ENCODE measurements at places on chromosomes 7 and 10.

- H3K27me3 ChIP-seq = no peaks in the 10 kb centered on the region
- no peak overlapping the region for H3K27ac ChIP-seq
- peaks cover 1% of the 10 kb centered on the region for H3K4me1 ChIP-seq
- DNase-seq = no peak
Measured at GRCh38 chr7:26497801-26498596, 206.3 kb downstream of the SNX10 start.

GRCh38 chr10:128210215-128211063, 84.2 kb upstream of the MKI67 start:
- no peaks in the 10 kb centered on the region for H3K4me1 ChIP-seq
- peak overlapping the region; percentile 82 for H3K4me3 ChIP-seq
- H3K27ac ChIP-seq = no peak overlapping the region
- no peaks in the 10 kb centered on the region for H3K36me3 ChIP-seq
- no peaks in the 10 kb centered on the region for H3K27me3 ChIP-seq

GRCh38 chr7:41916450-41916927, 213.6 kb upstream of the INHBA start:
- no peaks in the 10 kb centered on the region for H3K4me1 ChIP-seq
- no peak overlapping the region for H3K27ac ChIP-seq
- H3K27me3 ChIP-seq = no peaks in the 10 kb centered on the region
- H3K4me3 ChIP-seq = no peak overlapping the region

DNA sequence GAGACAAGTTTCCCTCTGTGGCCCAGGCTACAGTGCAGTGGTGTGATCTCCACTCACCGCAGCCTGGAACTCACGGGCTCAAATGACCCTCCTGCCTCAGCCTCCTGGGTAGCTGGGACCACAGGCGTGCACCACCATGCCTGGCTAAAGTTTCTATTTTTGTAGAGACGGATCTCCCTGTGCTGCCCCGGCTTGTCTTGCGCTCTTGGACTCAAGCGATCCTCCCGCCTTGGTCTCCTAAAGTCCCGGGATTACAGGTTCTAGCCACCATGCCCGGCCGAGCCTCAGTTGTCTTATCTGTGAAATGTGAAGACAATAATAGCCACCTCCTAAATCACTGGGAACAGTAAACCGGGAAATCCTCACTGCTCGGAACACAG, 88.1 kb downstream of the FOXL3 start:
- H3K27me3 ChIP-seq = no peaks in the 10 kb centered on the region
- no peak overlapping the region for H3K27ac ChIP-seq
- DNase-seq = no peak

DNA sequence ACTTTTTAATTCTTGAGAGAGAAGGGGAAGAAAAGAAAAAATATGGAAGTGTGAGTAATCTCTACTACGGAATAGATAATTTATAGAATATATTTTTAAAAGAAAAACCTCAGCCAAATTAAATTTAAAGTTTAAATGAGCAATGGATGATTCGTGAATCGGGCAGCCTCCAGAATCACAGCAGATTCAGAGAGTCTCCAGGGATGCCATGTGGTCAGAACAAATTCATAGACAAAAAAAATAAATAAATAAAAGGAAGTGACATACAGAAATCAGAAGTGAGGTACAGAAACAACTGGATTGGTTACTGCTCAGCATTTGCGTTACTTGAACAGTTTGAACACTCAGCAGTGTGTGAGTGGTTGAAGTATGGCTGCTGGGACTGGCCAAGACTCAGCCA, 53.0 kb downstream of the PHYHIPL start:
- H3K4me1 ChIP-seq = no peaks in the 10 kb centered on the region
- no peak overlapping the region for H3K4me3 ChIP-seq
- H3K27ac ChIP-seq = no peak overlapping the region

- H3K4me1 ChIP-seq = no peaks in the 10 kb centered on the region
- no peak for DNase-seq
- H3K27me3 ChIP-seq = no peaks in the 10 kb centered on the region
- no peak overlapping the region for H3K27ac ChIP-seq
- no peak overlapping the region for H3K4me3 ChIP-seq
Measured at GRCh38 chr7:18165166-18165565, 137.5 kb upstream of the PRPS1L1 start.

DNA sequence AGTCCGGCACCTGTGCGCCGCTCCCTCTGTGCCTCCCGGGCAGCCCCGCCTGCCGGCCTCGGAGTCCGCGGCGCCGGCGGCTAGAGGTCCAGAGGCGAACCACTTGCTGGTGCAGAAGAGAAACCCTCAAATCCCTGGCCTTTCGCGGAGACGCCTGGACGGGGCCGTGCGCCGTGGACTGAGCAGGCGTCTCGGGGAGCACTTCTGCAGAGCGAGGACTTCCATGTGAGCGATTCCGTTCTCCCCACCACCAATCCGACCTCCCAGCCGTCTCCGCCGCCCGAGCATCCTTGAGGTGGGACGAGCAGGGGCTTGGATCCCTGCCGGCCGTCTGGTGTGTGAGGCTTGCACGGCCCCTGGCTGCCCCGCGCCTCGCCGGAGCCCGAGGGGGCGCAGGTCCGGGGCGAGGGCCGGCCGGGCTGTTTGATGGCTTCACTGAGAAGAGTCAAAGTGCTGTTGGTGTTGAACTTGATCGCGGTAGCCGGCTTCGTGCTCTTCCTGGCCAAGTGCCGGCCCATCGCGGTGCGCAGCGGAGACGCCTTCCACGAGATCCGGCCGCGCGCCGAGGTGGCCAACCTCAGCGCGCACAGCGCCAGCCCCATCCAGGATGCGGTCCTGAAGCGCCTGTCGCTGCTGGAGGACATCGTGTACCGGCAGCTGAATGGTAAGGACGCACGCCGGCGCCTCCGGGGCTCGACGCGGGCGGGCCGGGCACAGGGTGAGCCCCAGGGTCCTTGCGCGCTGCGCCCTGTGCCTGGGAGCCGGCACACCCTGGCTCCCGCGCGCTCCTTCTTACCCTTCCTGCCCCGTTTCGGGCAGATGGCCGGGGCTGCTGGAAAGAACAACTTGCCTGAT, 660 bp downstream of the GALNT17 start:
- peaks cover 5% of the 10 kb centered on the region for H3K4me1 ChIP-seq
- H3K27me3 ChIP-seq = no peaks in the 10 kb centered on the region
- peak overlapping the region; percentile 71 for H3K4me3 ChIP-seq

GRCh38 chr10:11796474-11796873, 26.7 kb upstream of the PROSER2 start:
- no peak for DNase-seq
- H3K4me3 ChIP-seq = no peak overlapping the region
- H3K27me3 ChIP-seq = no peaks in the 10 kb centered on the region
- no peak overlapping the region for H3K27ac ChIP-seq
- 0 out of 2 replicates have a peak, but pooled peaks cover 2% of the 10 kb centered on the region for H3K4me1 ChIP-seq

DNA sequence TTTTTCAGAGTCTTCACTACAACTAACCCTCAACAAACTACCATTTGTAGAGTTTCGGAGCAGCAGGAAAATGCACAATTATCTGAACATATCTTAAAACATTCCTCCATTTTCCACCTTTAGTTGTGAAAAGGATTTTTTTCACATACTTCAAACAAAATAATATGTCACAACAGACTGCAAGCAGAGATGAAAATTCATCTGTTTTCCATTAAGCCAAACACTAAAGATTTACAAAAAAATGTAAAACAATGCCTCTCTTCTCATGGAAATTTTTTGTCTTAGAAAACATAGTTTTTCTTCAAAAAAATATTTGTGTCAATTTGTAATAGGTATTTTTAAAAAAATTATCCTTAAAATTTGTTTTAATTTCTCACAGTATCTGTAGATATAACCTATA, 98.9 kb downstream of the ARHGAP12 start:
- no peaks in the 10 kb centered on the region for H3K4me1 ChIP-seq
- H3K4me3 ChIP-seq = no peak overlapping the region

- no peaks in the 10 kb centered on the region for H3K36me3 ChIP-seq
- no peaks in the 10 kb centered on the region for H3K4me1 ChIP-seq
- H3K27ac ChIP-seq = no peak overlapping the region
Measured at GRCh38 chr10:88131511-88132139, 268.2 kb downstream of the PTEN start.

DNA sequence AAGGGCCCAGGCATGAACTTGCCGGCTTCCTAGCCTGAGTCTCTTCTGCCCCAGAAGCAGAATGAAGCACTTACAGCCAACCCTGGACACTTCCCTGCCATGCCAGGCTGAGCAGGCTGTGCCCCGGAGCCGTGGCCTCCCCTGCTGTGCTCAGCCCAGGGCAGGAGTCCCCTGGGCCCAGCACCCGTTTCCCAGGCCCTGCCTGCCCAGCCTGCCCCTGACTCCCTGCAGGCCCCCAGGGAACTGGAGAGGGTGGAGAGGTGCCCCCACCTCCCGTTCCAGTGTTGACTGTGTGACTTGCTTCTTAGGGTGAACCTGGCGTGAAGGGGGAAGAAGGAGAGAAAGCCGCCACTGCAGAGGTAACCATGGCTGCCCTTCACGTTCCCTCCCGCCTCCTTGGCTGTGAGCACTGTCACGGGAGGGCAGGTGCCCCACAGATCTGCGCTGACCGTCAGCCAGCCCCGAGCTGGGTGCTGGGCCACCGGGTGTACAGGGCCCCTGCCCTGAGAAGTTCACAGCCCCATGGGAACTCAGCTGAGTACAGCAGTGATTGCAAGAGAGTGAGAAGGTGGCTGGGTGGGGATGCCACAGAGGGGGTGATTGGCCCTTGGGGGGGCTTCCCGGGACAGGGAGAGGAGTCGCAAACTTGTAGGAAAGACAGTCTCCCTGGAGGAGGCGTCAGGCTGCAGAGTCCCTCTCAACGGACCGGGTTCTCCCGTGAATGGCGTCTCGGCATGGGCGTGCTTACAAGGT, 75.9 kb downstream of the MYL10 start:
- H3K27me3 ChIP-seq = no peaks in the 10 kb centered on the region
- no peak overlapping the region for H3K27ac ChIP-seq
- H3K36me3 ChIP-seq = no peaks in the 10 kb centered on the region
- H3K4me1 ChIP-seq = no peaks in the 10 kb centered on the region
- no peak overlapping the region for H3K4me3 ChIP-seq

DNA sequence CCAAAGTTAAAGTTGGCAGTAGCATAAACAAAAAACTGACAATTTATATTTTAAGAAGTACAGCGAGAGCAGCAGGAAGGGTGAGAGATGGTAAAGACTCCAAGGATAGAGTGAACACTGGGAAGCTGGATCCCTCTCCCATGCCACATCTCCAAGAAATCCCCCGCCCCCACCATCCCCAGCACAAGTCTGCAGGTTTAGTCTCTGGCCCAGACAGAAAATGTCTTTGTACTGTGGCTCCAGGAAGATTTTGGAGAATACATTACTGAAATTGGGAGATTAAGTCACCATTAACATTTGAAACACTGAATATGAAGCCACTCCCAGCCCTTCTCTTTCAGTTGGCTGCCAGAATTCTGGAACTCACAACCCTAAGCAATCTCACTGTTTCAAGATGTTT, 140.3 kb downstream of the MACC1 start:
- H3K36me3 ChIP-seq = no peaks in the 10 kb centered on the region
- no peak overlapping the region for H3K27ac ChIP-seq
- H3K4me3 ChIP-seq = no peak overlapping the region
- DNase-seq = no peak
- peaks cover 5% of the 10 kb centered on the region for H3K4me1 ChIP-seq
- H3K27me3 ChIP-seq = no peaks in the 10 kb centered on the region

DNA sequence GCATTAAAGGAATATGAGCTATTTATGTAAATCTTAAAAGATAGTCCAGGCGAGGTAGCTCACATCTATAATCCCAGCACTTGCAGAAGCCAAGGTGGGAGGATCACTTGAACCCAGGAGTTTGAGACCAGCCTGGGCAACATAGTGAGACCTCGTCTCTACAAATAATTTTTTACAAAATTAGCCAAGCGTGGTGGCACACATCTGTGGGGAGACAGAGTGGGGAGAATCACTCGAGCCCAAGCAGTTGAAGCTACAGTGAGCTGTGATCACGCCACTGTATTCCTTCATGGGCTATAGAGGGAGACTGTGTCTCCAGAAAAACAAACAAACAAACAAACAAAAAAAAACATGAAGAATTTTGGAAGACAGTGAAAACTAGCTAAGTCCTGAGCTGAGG, 28.4 kb downstream of the HERC4 start:
- H3K4me1 ChIP-seq = no peaks in the 10 kb centered on the region
- H3K36me3 ChIP-seq = no peaks in the 10 kb centered on the region
- no peaks in the 10 kb centered on the region for H3K27me3 ChIP-seq
- H3K4me3 ChIP-seq = no peak overlapping the region

GRCh38 chr7:122887198-122887597, 938 bp upstream of the CADPS2 start:
- H3K36me3 ChIP-seq = no peaks in the 10 kb centered on the region
- no peak overlapping the region for H3K27ac ChIP-seq
- DNase-seq = no peak
- peaks cover 2% of the 10 kb centered on the region for H3K4me1 ChIP-seq

DNA sequence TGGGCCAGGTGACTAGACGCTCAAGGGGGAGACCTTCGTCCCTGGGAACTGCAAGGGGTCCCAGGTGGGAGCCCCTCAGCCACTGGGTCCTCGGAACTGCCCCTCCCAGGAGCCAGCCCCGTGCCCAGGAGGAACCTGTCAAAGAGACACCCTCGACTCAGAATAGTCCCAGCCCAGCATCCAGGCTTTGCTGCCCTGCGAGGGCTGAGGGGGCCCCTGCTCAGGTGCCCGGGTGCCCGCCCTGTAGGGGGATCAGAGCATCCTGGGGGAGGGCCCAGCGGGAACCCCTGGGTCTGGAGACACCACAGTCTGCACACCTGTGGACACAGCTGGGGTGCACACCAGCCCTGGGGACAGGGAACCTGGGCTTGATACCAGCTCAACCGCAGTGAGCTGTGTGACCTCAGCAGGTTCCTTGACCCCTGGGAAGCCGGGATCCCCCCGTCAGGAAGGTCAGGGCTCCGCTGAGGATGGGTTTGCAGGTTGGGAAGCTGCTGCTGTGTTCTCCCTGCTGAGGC, 407 bp downstream of the ELN start:
- H3K27me3 ChIP-seq = no peaks in the 10 kb centered on the region
- no peak overlapping the region for H3K4me3 ChIP-seq
- H3K36me3 ChIP-seq = no peaks in the 10 kb centered on the region
- no peak for DNase-seq
- no peak overlapping the region for H3K27ac ChIP-seq

GRCh38 chr7:70313271-70313670, 715.0 kb downstream of the AUTS2 start:
- 0 out of 2 replicates have a peak, but pooled peaks cover 1% of the 10 kb centered on the region for H3K4me1 ChIP-seq
- no peak for DNase-seq
- no peak overlapping the region for H3K27ac ChIP-seq
- no peak overlapping the region for H3K4me3 ChIP-seq

- H3K4me3 ChIP-seq = no peak overlapping the region
- H3K36me3 ChIP-seq = no peaks in the 10 kb centered on the region
- H3K27ac ChIP-seq = no peak overlapping the region
- no peaks in the 10 kb centered on the region for H3K4me1 ChIP-seq
Measured at GRCh38 chr7:27314111-27314510, 71.5 kb downstream of the EVX1 start.
